Heart left ventricle (tissue), 16 donors: ENCODE measurements at places on chromosomes 13 and 19. TPM values are rescaled to one million over a fixed set of nuclear protein-coding genes. Genes with fewer than 3 reads are reported as not detected.
A peak's percentile ranks its signal among the peaks of the same experiment; 100 is the strongest.

DNA sequence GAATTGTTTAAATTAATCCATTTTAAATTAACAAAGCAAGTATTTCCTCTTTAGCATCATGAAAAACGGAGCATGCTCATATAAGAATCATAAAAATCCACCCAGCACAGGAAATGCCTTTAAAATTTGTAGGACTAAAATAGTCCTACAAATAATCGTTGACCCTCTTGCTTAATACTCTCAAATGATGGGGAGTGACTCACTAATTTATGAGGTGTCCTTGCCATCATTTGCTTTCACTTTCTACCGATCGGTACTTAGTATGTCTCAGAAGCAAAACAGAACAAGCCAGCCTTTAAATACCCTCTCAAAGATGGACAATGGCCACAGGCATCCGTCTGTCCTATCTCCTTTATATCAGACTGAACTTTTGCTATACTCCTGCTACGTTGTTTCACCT, 97.2 kb downstream of the SUCLA2 start:
- no peak for DNase-seq

DNA sequence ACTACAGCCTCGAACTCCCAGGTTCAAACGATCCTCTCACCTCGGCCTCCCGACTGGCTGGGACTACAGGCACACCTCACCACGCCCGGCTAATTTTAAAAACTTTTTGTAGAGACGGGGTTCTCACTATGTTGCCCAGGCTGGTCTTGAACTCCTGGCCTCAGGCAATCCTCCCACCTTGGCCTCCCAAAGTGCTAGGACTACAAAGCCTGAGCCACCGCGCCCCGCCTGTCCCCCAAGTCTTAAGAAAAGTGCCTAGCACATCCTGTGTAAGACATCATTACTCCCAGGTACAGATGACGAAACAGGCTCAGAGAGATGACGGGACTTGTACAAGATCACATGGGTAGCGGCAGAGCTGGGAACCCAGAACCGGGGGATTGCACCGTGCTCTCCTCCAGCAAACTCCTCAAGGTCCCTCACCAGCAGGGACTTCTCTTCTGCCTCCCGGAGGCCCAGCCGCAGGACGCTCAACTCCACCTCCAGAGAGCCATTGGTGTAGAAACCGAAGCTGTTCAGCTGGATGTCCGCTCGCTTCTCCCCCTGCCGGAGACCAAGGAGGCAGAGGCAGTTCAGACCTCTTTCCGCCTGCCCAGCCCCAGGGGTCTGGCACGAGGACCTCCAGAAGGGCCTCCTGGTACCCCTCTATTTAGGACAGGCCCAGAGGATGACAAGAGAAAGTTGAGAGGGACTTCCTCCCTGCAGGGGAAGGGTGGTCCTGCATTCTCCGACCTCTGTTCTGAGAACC, 1.0 kb downstream of the GPR108 start:
- peak; percentile 88 for DNase-seq

DNA sequence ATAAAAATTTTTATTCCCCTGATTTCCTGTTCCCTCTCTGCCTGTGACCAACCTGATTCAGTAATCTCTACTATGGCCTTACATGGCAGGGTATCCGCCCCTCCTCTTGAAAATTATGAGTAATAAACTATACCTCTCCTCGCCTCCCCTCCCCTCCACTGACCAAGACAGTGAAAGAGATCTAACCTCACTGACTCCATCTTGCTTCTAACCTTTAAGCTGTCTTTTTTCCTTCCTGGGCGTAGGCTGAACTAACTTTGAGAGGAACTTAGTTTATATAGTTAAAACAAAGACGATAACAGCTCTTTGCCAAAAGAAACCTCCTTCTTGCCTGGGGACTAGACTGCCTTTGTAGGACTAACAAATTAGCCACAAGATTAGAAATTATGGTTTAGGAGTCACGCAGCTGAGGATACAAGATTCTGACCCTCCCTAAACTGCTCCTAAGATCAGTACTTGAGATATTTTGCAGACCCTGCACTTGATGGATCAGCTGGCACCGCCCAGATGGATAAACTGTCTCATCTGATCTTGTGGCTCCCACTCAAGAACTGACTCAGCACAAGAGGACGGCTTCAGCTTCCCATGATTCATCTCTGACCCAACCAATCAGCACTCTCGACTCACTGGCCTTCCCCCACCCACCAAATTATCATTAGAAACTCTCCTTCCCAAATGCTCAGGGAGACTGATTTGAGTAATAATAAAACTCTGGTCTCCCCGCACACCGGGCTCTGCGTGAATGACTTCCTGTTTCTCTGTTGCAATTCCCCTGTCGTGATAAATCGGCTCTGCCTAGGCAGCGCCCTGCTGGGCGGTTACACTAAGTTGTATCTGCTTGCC, 187.1 kb downstream of the TDRD3 start:
- no peak for DNase-seq

GRCh38 chr13:112855859-112856258, 113.2 kb upstream of the MCF2L start:
- DNase-seq, result no peak

GRCh38 chr19:41617941-41618730, 8.7 kb downstream of the CEACAM4 start:
- no peak for DNase-seq

ZNF426 gene
- total RNA-seq, result 17.9 TPM

GRCh38 chr13:24678151-24678550, 2.1 kb upstream of the ATP12A start:
- DNase-seq, result no peak

DNA sequence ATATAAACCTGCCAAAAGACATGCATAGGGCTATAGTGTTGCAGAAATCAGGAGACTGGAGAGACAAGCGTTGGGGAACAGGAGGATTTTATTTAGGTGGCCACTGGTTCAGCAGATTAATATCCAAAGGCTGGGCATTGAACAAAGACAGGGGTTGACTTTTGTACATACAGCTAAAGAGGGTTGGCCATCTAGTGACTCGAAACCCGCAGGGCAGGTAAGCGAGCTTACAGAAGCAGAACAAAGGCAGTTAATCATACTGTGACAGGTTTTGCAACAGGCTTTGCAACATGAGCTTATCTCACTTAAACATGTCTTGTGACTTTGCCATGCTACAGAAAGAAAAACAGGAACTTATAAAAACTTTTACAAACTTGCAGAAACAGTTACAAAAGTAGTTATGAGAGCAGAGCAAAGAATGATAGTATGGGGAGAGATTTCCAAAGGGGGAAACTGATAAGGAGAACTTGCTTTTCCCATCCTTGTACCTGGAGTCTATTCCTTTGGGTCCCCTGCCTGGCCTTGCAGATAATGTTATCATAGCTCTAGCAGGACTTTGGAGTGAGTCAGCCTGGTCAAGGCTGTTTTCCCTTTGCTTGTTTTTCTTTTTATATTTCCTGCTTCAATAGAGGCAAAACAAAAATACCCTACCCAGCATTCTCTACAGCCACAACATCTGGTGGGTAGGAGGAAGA, 234.2 kb downstream of the PCDH17 start:
- DNase-seq, result no peak

C19orf67 gene
- not detected for total RNA-seq

DNA sequence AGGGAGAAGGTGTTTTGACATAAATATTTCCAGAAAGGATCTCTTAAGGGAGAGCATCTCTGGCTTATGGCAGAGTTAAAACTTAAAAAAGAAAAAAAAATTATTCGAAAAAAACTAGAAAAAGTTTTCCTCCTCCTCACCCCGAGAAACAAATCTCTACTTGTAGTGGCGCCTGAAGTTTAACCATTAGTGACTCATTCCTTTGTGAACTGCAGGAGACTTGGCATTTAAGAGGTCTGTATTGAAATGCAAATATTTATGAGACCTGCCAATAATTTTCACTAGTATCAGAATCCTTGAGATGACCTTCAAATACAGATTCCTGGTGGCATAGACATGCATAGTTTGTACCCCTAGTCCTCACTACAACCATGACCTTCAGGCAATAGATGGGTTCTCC, 64.9 kb upstream of the MED4 start:
- DNase-seq, result no peak

DNA sequence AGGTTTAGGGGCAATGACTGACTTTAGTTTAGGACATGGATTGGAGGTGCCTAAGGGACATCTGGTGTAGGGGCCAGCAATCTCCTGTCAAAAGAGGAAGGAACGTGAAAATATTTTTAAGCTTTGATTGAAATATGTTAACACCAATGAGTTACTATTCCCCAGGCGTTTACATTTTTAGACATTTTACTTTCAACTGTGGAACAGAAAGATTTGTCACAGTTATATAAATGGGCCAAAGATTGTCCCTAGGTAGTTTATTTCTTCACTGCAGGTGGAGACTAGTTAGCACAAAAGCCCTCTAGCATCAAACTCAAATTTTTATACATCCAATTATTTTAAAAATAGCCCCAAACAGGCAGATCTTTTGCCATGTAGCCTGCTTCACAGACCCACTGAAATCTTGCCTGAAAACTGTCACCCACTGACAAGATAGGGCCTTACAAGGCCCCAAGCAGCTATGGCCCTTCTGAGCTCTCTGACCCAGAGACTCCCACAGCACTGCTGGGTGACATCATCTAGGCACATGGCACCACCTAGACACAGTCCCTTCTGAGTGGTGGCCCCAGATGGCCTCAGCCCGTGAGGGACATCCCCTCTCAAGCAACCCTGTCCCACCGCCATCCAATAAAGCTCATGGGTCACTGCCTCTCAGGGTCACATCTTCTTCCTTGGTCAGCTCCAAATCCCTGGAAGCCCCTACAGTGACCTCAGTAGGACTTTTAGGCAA, 64.8 kb upstream of the DOCK9 start:
- DNase-seq, result no peak

GPC6 gene
- total RNA-seq, result 2.0 TPM
